ENCODE measurements at places on chromosomes 2 and 18.

DNA sequence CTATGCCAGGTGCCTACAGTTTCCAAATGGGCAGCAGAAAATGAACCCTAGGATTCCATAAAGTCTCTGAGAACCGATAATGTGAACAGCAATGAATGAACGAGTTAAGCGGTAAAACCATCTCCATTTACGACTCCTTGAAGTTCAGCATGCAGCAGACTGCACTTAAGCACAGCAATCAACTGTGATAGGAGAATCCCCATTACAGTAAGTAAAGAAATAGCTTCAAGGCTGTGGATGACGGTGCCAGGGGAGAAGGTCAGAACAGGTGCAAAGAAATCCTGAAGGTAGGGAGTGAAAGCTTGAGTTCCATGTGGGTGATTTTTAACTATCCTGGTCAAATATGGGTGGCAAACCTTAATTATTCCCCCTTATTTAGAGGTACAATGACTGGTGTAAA lies 444.4 kb downstream of the NCKAP5 start:
- DNase-seq, result no peak

- DNase-seq, result no peak
Observed at GRCh38 chr2:148209603-148210002, 188.7 kb downstream of the MBD5 start.

DNA sequence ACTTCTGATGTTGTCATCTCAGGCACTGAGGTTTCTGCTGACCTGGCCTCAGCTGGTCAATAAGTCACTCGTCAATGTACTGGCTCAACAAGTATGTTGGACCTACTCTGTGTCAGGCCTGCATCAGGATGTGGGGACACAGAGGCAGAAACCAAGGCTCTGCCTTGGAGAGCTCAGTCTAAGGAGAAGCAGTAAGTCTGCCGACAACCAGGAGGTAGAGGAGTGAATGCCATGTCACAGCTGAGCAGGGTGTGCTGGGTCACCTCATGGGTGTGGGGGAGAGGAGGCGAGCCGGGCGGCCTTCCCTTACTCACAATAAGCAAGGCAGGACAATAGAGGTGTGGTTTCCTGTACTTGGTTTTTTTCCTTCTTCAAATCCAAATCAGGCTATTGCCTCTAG lies 75.8 kb downstream of the COLEC12 start:
- DNase-seq, result no peak

DNA sequence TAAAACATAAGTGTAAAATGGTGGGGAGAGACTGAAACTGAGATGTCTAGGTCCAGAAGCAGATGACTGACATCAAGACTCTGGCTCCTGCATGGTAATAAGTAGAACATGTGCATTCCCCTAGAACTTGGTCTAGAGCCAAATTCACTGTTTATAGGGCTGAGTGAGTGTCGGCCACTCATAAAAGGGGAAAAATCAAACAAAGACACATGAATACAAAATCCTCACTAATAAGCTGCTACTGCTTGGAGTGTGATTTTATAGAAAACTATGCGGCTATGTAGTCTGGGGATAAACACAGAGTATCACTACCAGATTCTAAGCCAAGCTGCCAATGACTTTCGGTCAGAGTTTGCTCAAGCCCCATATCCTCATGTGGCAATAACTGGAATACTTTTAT lies 1080.8 kb upstream of the DDX18 start:
- no peak for DNase-seq

GRCh38 chr2:34401186-34401585 lies 802.1 kb upstream of the FAM98A start:
- no peak for DNase-seq

DNA sequence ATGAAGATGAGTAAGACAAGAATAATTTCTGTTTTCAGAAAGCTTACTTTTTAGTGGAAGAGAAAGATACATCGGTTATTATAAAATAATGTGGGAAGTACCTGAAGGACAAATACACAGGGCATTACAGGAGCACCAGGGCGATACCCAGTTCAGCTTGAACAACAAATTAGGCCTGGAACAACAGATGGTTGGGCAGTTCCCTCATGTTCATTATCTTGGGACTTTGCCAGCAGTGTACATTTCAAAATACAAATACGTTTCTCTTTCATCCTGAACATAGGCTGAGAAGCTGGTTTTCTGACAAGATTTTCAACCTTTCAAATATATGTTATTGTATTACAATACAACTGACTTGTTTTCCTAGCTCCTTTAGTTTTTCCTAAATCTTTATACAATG lies 79.6 kb downstream of the TGIF1 start:
- DNase-seq, result no peak

DNA sequence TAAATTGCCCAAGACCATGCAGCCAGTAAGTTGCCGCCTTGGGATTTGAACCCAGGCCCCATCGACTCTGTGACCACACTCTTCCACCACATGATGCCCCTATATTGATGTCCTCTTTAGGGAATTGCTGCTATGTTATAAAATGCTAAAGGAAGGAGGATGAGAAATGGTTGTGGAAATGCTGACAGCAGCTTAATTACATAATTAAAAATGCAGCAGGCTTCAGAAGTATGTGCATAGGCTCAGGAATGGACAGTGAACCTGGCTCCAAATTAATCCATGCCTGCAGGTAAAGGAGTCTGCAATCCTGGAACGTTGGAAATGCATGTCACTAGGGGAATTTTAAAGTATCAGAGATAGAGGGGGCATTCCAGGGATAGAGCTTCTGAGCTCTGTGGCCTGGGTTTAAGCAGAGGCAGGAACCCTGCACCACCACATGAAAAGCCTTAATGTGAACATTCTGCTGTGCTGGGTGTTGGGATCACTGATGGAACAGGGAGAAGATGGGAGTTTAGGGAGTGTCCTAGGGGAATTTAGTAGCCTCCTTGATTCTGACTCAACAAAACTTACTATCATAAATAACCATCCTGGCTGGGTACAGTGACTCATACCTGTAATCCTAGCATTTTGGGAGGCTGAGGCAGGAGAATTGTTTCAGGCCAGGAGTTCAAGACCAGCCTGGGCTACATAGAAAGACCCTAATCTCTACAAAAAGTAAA lies 76.1 kb upstream of the CCDC85A start:
- no peak for DNase-seq

- DNase-seq, result peak; percentile 49
Observed at GRCh38 chr18:21897811-21898210, 157.2 kb downstream of the MIB1 start.

DNA sequence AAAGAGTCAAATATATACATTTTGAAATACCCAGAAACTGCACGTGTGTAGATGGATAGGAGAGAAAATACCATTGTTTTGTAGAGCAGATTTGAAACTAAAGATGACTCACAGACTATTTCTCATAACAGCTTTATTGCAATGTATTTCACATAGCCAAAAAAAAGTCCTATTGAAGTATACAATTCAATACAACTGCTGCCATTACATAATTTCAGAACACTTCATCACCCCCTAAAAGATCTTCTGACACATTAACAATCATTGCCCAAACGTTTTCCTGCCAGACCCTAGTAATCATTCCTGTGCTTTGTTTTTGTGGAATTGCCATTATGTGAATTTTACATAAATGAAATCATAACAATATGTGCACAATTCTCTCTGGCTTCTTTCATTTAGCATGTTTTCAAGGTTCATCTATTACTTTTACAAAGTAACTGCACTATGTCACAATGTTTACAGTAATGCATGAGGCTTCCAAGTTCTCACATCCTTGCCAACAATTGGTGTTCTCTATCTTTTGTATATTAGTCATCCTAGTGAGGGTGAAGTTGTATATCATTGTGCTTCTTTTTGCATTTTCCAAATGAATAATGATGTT lies 378.6 kb upstream of the CWC22 start:
- DNase-seq, result no peak

GRCh38 chr2:41873102-41874031 lies 174.5 kb upstream of the PKDCC start:
- DNase-seq, result no peak

- DNase-seq, result no peak
Observed at GRCh38 chr2:71477231-71477691, 23.9 kb downstream of the DYSF start.

GRCh38 chr18:59620381-59620780 lies 76.8 kb downstream of the CCBE1 start:
- no peak for DNase-seq

DNA sequence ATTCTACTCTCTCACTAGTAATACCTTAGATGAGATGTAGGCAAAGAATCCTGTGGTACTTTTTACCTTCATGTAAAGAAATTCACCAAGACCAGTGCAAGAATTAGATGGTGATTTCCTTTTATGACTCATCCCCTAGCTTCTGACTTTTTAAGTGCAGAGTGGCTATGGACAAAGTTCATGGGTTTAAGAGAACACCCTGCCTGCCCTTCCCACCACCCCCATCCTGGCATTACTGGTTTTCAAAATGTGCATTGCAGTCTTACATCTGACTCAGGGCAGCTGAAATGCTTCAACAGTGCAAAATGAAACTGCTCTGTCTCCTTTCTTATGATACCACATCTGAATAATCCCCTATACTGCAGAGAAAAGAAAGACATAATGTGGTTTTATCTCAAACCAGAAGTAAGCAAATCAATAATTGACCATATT lies 22.6 kb downstream of the MAIP1 start:
- DNase-seq, result no peak

- peak; percentile 23 for DNase-seq
Observed at GRCh38 chr2:20015482-20016083, 3.1 kb upstream of the MATN3 start.

GRCh38 chr2:195343540-195343939 lies 313.5 kb upstream of the SLC39A10 start:
- DNase-seq, result no peak

All from NCI-H1930 (cell line).